NCI-H1092 (cell line): ENCODE measurements at places on chromosomes 13 and 19.

- DNase-seq, result no peak
These were observed 13.6 kb downstream of the CFD start for GRCh38 chr19:873084-873483.

DNA sequence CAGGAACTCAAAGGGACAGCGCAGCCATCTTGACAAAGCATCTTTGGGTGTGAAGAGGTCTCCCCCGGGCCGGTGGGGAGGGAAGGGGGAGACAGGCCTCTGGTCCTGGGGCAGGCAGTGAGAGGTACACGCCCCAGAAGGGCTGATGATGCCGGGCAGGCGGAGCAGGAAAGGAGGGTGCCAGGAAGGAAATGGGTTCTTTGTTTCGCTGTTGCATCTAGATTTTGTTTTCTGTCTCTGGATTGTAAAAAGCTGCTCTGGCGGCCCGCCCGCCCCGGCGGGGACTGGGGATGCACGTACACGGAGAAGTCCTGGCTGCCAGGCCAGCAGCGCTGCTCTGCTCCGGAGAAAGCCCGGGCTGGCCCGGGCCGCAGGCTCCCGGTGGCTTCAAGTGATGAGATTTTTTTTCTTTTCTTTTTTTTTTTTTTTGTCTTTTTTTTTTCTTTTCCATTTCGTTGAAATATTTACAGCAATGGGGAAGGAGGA lies 13.2 kb upstream of the ASF1B start:
- no peak for DNase-seq

- no peak for DNase-seq
These were observed 4.5 kb downstream of the ADGRE1 start for GRCh38 chr19:6891761-6892385.

DNA sequence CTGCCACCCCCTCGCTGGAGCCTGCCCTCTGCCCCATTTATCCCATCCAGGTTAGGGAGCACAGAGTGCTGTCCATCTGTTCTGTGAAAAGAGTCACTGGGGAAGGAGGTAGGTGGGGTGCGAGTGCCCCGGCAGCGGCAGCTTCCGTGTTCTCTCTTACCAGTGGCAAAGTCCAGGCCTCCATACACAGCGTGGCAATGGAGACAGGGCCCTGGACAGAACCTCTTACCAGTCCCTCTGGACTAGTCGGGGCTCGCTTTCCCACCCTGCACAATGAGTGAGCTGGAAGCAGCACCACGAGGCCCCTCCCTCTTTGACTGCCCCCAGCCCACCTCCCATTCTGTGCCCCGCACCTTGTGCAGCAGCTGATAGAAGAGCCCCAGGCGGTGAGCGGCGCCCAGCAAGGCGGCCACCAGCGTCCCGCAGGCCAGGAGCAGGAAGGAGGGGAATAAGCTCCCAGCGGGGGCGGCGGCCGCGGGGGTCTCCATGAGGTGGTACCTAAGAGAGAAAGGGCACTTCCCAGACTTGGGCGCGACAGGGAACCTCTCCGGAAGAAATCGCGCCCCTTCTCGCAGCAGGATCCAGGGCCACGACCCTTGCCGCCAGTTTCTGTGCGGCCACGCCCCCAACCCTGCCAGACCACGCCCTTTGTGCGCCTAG lies 17.5 kb downstream of the SYDE1 start:
- no peak for DNase-seq

DNA sequence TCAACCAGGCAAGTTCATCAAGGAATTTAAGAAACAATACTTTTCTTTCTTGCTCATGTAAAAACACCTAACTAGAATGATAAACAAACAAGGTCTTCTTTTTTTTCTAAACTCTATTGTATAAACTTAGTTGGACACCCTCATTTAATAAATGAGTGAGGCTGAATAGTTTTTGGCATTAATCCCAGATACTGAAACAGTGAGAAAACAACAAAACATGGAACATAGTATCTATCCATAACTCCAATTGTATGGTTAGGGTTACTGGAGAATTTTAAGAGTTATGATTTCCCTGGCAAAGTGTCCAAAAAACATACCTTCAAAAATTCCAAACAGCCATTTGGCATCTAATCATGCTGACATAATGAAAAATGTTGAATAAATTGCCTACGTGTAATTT lies 5.8 kb upstream of the POMP start:
- no peak for DNase-seq

GRCh38 chr13:109810761-109811510 lies 24.6 kb upstream of the IRS2 start:
- no peak for DNase-seq

- no peak for DNase-seq
These were observed 406.8 kb downstream of the DACH1 start for GRCh38 chr13:71460211-71460610.

DNA sequence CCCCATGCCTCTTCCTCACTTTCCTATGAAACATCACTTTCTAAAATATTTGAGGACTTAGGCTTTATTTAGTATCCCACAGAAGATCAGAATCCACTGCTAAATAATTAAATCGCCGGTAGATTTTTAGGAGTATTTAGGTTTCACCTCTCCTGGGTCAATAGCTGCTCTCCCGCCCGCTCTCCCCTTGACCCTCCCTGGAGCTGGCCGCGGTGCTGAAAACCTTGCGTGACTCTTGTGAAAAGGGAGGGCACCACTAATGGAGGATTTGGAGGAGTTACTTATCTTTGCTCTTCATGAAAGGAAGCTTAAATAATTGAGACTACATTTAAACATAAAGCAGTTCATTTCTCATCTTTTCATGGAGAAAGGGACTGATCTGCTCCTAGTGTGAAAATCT lies 14.1 kb downstream of the POU4F1 start:
- DNase-seq, result no peak
